ENCODE measurements at places on chromosomes 6 and 20. TPM values are rescaled to one million over a fixed set of nuclear protein-coding genes. Genes with fewer than 3 reads are reported as not detected.

LYRM2 gene
- 8.7 TPM for polyA plus RNA-seq

CDYL gene
- polyA plus RNA-seq = 9.0 TPM

HLA-DQA2 gene
- 0.24 TPM for polyA plus RNA-seq

DCDC2 gene
- polyA plus RNA-seq = under 0.01 TPM

SCUBE3 gene
- polyA plus RNA-seq = 0.12 TPM
